ENCODE measurements at places on chromosomes 1 and 21.

DNA sequence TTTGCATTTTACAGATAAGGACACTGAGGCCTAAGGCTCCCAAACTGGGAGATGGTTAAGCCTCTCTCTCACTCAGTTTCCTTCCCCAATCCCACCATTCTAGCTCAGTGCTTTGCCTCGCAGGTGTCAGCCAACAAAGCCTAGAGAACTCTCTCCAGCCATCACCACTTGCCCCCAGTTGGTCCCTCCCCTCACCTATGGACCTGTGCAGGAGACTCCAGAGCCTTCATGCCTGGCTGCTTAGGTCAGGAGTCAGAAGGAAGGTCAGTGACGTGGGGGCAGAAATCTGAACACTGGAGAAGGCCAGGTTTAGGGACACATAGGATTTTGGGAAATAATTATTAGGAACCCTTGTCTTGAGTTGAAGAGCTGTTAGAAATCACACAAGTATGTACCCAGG lies 295.3 kb downstream of the PTPRU start:
- DNase-seq, result no peak

GRCh38 chr1:25031966-25032667 lies 102.0 kb upstream of the RUNX3 start:
- DNase-seq, result peak; percentile 51

DNA sequence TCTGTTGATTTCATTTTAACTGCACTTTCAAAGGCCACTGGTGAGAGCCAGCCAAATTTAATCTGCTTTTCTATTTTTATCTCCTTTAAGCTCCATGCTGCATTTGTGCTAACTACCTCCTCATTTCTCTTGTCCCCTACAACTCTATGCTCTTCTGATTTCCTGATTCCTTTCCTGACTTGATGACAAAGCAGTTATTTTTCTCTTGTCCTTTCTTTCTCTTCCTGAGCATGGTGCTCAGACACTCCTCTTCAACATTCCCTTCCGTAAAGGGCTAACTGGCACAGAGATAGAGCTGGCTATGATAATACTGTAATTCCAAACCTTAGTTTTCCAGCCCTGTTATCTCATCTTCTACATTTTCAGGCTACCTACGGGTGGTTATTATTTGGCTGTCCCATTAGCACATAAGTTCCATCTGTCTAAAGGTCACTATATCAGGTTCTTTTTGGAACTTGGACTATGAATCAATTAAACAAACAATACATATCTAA lies 6.8 kb upstream of the BCAS2 start:
- no peak for DNase-seq

- DNase-seq, result no peak
Observed at GRCh38 chr1:158330391-158331105, 783 bp downstream of the CD1B start.

- DNase-seq, result peak; percentile 8
Observed at GRCh38 chr1:70504176-70504820, 93.2 kb downstream of the CTH start.

DNA sequence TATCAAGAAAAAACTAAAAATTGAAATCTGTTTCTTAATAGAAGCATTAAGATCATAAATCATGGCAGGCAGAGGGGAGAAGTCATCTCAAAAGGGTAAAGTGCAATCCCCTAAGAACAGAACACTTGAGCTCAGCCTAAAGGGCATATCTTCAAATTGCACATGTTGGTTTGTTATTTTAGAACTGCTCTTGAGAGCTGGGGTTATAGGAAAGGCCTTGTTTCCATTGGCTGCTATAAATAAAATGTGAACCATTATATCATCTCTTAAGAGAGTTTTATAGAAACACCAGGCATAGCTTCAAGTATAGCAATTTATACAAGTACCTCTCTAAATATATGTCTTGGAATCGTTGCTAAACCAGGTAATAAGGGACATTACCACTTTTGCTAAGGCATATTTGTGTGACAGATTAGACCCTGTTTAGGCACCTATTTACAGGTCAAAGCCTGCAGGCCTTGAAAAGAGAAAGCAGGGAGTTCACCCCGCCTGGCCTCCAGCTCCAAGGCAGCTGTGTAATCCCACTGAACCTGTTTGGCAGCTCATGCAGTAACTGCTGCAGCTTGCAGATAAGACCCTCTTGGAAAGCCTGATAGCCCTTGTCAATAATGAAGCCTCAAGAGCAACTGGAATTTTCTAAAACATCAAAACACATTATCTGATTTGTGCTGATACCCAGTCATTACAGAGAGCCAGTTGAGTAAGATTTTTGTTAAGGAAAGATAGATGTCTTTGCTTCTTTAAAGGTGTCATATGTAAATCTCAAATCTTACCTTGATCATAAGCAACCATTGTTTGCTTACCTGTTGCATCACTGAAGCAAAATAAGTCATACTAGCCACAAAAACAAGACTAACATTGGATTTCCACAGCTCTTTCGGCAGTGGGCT lies 24.2 kb upstream of the SYDE2 start:
- DNase-seq, result no peak

DNA sequence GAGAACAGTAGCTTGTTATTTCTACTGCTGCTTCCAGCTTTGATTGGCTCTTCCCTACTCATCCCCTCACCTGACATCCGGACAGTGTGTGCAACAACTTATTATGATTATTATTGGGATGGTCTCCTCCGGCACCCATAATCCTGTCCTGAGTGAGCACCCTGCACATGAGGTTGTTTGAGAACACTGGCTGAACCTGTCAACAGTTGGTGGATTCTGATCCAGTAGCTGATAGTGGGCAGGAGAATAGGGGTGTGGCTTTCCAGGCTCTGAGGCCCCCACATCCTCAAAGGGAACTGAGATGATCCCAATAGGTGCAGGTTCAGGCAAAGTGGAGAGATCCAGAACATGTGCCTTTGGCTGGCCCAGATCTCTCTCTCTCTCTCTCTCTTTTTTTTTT lies 60.5 kb downstream of the RUNX1 start:
- DNase-seq, result no peak

DNA sequence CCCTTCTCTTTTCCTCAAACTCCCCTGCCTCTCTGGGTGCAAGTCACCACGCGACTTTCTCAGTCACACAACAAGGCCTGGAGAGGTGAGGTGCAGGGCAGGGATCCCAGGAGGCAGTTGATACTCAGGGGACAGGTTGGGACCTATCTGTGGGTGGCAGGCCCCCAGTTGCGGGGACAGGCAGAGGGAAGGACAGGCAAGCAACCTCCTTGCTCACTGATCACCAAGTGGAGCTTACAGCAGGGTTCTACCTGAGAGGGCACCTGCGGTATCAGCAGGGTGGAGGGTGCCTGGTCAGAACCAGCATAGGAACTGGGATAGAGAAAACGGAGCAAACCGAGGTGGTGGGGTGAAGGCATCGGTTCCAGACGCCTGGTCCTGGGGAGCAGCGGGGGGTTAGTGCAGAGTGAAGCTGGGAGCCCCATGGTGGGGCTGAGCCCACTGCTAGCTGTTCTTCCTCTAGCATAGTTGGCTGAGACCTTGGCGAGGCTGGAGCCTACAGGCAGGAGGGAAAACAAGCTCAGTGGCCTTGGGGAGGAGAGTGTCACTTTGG lies 24.4 kb upstream of the TENT5C start:
- no peak for DNase-seq

DNA sequence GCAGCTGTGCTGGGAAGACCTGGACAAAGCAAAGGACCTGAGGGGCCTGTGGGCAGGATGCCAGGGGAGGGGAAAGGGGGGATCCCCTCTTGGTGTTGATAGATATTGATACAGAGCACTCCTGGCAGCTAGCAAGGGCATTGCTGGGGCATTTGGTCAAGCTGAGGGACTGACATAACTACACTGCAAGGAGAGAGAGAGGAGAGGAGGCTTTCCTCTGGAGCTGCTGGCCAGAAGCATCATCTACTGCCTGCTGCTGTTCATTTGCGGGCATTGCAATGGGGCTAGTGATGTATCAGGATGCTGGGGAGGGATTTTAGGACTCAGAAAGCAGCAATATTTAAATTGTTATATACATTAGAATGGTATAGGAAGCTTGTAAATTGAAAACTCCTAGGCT lies 142.0 kb downstream of the ZNF648 start:
- no peak for DNase-seq

- no peak for DNase-seq
Observed at GRCh38 chr1:184753608-184754475, 816 bp downstream of the EDEM3 start.

GRCh38 chr1:171742577-171742922 lies 685 bp upstream of the VAMP4 start:
- no peak for DNase-seq

GRCh38 chr1:198809247-198809646 lies 170.4 kb downstream of the PTPRC start:
- DNase-seq, result no peak

- DNase-seq, result no peak
Observed at GRCh38 chr21:34278451-34278850, 85.4 kb upstream of the KCNE2 start.

DNA sequence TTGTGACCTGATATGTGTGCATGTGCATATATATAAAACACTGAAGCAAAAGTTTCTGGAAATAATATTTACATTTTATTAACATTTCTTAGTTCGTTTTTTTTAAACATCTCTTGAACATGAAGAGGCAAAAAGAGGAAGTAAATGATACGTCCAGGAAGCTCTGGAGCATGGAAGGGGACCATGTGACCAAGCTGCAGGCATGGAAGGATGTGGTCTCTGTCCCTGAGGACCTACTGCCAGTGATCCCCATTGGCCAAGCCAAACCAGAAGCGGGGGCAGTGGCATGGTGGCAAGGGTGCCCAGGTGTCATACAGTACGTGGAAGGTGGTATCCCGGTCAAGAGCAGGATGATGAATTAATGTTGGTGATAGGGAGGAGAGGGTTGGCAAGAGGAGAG lies 268.3 kb upstream of the PROX1 start:
- DNase-seq, result no peak

DNA sequence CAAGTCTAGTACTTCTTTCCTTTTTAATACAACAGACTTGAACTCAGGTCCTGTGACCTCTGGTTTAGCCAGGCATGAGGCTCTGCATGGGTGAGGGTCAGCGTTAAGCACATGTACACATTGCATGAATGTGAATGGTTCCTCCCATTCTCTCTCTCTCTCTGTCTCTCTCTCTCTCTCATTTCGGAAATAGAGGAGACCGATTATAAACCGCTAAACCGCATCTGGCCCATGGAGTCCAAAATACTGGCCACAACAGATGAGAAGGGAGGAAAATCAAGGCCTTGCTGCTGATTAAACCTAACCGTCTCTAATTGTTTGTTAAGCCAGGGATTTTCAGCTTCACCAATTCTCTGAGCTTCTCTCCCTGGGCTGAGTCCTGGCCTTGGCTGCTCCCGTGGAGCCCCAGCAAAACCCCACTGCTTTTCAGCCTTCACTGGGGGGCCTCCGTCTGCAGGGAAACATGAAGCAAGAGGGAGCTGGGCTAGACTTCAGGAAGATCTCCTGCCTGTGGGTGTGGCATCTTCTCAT lies 6.6 kb downstream of the RSPO1 start:
- DNase-seq, result no peak

DNA sequence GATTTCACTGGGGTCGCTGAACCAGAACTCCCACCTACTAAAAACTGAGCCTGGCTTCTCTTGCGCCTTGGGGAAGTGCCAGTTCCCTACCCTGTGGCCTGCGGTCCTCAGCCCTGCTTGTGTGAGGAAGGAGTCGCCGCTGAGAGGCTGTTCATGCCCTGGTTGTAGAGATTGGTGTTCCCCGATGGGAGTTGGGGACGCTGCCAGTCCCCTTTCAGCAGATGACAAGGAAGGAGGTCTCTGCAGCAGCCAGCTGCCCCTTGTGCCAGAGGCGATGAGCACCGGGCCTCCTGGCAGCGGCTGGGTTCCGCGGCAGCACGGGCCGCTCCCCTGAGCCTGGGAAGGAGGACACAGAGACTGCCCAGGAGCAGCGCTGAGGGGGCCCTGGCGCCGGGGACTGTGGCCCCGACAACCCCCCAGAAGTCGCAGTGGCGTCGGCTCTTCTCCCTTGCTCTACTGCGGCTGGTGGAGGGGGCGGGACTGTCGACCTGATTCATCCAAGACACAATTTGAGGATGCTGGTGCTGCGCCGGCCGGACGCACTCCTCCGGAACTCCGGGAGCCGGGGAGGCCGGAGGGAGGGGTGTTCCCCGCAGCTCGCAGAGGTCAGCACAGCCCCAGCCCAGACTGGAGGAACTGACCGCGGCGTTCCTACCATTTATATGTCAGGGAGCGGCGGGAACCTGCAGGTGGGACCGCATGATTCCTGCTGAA lies 12.0 kb upstream of the ADORA3 start:
- DNase-seq, result no peak

DNA sequence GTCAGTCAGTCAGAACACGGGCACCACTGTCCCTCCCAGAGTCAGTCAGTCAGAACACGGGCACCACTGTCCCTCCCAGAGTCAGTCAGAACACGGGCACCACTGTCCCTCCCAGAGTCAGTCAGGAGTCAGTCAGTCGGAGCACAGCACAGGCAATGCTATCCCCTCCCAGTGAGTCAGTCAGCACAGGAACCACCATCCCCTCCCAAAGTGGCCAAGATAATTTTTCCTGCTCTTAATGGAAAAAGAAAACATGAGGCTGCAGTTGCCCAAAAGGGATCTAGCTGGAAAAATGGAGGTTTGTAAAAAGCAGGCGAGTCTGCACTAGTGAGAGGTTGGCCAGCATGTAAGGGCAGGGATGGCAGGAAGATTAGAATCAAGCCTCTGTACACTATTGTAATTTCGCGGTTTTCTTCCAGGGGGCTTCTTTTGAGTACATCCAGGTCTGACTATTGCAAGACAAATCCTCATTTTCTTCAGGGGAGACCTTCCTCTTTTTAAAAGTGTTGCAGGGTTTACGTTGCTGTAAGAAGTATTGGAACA lies 213.8 kb downstream of the SIPA1L2 start:
- peak; percentile 31 for DNase-seq

GRCh38 chr1:18066576-18066975 lies 41.0 kb upstream of the IGSF21 start:
- no peak for DNase-seq

DNA sequence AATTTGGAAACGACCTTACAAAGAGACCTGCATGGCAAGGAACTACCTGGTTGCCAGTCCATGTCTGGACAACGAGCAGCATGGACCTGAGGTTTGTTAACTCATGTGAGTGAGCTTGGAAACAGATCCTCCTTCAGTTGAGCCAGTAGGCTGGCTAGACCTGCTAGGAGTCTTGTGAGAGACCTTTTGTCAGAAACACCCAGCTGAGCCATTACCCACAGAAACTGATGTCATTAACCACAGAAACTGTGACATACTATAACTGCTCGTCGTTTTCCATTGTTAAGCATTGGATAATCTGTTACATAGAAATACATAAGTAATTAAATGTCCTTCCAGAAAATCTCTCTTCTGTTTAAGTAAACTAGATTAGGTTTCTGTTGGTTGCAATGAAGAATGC lies 211.1 kb upstream of the C21orf91 start:
- DNase-seq, result peak; percentile 24

GRCh38 chr1:40720493-40720892 lies 29.0 kb downstream of the NFYC start:
- no peak for DNase-seq

- no peak for DNase-seq
Observed at GRCh38 chr1:87521452-87521851, 192.8 kb downstream of the LMO4 start.

GRCh38 chr1:63828322-63829044 lies 54.7 kb downstream of the ROR1 start:
- no peak for DNase-seq
